ENCODE measurements at places on chromosomes 11 and 22.

- DNase-seq, result peak; percentile 42
Observed at GRCh38 chr11:120817158-120817557, 206.7 kb upstream of the TBCEL start.

DNA sequence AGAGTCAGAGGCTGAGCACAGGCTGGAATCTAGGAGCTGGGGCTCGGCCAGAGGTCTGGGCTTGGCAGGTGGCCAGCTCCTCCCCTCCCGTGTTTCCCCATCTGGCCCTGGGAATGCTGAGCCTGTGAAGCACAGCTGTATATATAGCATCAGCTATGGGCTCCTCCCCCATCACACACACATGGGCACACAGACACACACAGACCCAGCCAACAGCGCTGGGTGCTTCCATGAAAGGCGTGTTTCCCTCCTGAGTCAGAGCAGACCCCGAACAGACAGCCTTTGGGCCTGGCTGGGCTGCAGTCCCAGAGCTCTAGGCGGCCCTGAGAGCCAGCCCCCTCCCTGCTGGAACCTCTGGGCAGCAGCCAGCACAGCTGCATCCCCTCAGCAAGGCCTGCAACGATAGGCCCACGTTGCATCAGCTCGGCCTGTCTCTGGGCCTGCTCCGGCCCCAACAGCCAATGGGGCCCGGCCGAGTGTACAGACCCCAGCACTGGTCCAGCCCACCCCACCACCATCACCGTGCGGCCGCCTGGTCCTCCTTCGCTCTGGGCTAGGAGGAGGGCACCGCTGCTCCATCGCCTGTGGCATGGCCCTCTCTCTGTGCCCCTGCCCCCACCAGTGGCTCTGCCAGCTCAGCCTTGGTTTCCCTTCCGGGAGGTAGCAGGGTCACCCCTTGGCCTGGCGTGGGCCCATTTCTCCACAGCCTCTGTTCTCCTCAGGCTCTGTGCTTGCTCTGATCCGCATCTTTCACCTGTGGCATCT is 7.6 kb upstream of the SERPINH1 start:
- peak; percentile 95 for DNase-seq

GRCh38 chr11:2893935-2894334 is 8.4 kb upstream of the CDKN1C start:
- no peak for DNase-seq

DNA sequence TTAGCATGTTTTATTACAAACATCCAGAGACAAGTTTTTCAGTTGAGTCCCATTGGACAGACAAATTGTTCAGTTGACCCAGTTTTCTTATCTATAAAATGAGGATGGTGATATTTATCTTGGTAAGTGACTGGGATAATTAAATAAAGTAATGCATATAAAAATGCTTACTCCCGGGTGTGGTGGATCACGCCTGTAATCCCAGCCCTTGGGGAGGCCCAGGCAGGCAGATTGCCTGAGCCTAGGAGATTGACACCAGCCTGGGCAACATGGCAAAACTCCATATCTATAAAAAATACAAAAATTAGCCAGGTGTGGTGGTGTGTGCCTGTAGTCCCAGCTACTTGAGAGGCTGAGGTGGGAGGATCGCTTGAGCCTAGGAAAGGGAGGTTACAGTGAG is 15.6 kb upstream of the ACER3 start:
- no peak for DNase-seq

GRCh38 chr11:8604078-8604723 is 10.2 kb upstream of the STK33 start:
- no peak for DNase-seq

DNA sequence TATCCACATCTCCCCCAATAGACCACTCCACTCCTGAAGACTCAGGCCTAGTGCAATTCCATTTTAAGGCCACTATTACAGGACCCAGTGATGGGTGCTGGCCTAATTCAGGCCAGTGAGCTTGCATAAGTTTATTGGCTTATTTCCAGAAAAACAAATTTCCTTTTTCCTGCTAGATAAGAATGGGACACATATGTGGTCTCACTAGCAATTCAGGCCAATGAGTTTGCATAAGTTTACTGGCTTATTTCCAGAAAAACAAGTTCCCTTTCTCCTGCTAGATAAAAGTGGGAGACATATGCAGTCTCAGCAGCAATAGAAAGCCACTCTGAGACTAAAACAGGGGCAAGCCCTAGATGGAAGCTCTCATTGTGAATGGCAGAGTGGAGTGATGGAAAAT is 22.4 kb downstream of the ADM start:
- no peak for DNase-seq

- no peak for DNase-seq
Observed at GRCh38 chr11:101913656-101914055, 1.2 kb upstream of the CEP126 start.

- DNase-seq, result no peak
Observed at GRCh38 chr22:27886843-27887151, 32.3 kb downstream of the PITPNB start.
